ENCODE measurements at places on chromosomes 12 and 14. TPM values are rescaled to one million over a fixed set of nuclear protein-coding genes. Genes with fewer than 3 reads are reported as not detected.
A peak's percentile ranks its signal among the peaks of the same experiment; 100 is the strongest.

SLCO1B1 gene
- 0.09 TPM for total RNA-seq

CD163L1 gene
- 0.18 TPM for total RNA-seq

SERPINA9 gene
- not detected for total RNA-seq

SERPINA1 gene
- total RNA-seq = not detected

TMTC1 gene
- total RNA-seq = 16.1 TPM

CLEC6A gene
- 0.17 TPM for total RNA-seq

OTOGL gene
- 0.11 TPM for total RNA-seq

DHRS2 gene
- 0.66 TPM for total RNA-seq

TSHR gene
- not detected for total RNA-seq

KLC1 gene
- 135 TPM for total RNA-seq

PTPRR gene
- total RNA-seq = 0.22 TPM

NINJ2 gene
- total RNA-seq = 0.24 TPM

OR10P1 gene
- total RNA-seq = not detected

GRCh38 chr12:68865399-68866164, 57.6 kb downstream of the MDM2 start:
- H3K4me3 ChIP-seq = no peak overlapping the region
- DNase-seq = no peak
- no peaks in the 10 kb centered on the region for H3K36me3 ChIP-seq
- H3K27me3 ChIP-seq = no peaks in the 10 kb centered on the region
- no peak overlapping the region for H3K27ac ChIP-seq
- no peaks in the 10 kb centered on the region for H3K4me1 ChIP-seq

GRCh38 chr12:111488798-111489197, 83.1 kb downstream of the SH2B3 start:
- peaks cover 49% of the 10 kb centered on the region for H3K36me3 ChIP-seq
- H3K27ac ChIP-seq = no peak overlapping the region
- no peaks in the 10 kb centered on the region for H3K4me1 ChIP-seq
- H3K4me3 ChIP-seq = no peak overlapping the region
- H3K27me3 ChIP-seq = no peaks in the 10 kb centered on the region

GRCh38 chr14:24863968-24864684, 185.8 kb downstream of the STXBP6 start:
- H3K4me1 ChIP-seq = no peaks in the 10 kb centered on the region
- H3K36me3 ChIP-seq = no peaks in the 10 kb centered on the region
- H3K27me3 ChIP-seq = no peaks in the 10 kb centered on the region
- DNase-seq = no peak

DNA sequence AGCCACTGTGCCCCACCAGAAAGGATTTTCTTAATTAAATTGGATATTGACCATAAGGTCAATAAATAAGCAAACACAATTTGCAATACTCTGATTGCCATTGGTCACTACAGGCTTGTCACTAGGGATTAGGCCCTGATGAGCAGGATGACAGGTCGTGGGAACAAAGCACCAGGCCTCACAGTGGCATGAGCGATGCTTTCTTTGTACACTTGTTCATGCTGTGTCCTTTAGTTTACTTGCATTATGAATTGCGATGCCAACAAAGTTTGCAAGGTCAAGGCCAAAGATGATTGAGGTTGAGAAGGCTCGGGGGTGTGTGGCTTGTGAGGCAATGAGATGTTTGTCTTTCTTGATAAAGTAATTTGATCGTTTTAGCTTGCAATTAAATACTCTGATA, 136.0 kb downstream of the TTC8 start:
- H3K36me3 ChIP-seq = no peaks in the 10 kb centered on the region
- no peaks in the 10 kb centered on the region for H3K27me3 ChIP-seq
- H3K4me3 ChIP-seq = no peak overlapping the region
- H3K4me1 ChIP-seq = 0 out of 2 replicates have a peak, but pooled peaks cover 1% of the 10 kb centered on the region
- no peak overlapping the region for H3K27ac ChIP-seq
- DNase-seq = no peak

- DNase-seq = no peak
- H3K4me3 ChIP-seq = no peak overlapping the region
- H3K27me3 ChIP-seq = no peaks in the 10 kb centered on the region
- no peaks in the 10 kb centered on the region for H3K4me1 ChIP-seq
- no peak overlapping the region for H3K27ac ChIP-seq
Observed at GRCh38 chr14:78074561-78074960, 95.6 kb upstream of the NRXN3 start.

- H3K4me3 ChIP-seq = no peak overlapping the region
- no peak for DNase-seq
- H3K4me1 ChIP-seq = no peaks in the 10 kb centered on the region
- no peak overlapping the region for H3K27ac ChIP-seq
Observed at GRCh38 chr12:90090929-90091651, 382.5 kb upstream of the ATP2B1 start.

- no peaks in the 10 kb centered on the region for H3K4me1 ChIP-seq
- H3K27me3 ChIP-seq = no peaks in the 10 kb centered on the region
- H3K36me3 ChIP-seq = peaks cover 12% of the 10 kb centered on the region
- no peak for DNase-seq
- no peak overlapping the region for H3K27ac ChIP-seq
Observed at GRCh38 chr14:34300882-34301734, 160.9 kb downstream of the SPTSSA start.

- no peak overlapping the region for H3K27ac ChIP-seq
Observed at GRCh38 chr14:105165761-105166485, 2.7 kb downstream of the JAG2 start.

- H3K4me3 ChIP-seq = no peak overlapping the region
- H3K4me1 ChIP-seq = no peaks in the 10 kb centered on the region
- no peaks in the 10 kb centered on the region for H3K27me3 ChIP-seq
- no peak for DNase-seq
Observed at GRCh38 chr14:83909507-83909906, 1620.4 kb upstream of the FLRT2 start.

- H3K4me1 ChIP-seq = peaks cover 35% of the 10 kb centered on the region
- no peak for DNase-seq
- peak overlapping the region; percentile 93 for H3K27ac ChIP-seq
- no peak overlapping the region for H3K4me3 ChIP-seq
- H3K36me3 ChIP-seq = peaks cover 21% of the 10 kb centered on the region
- no peaks in the 10 kb centered on the region for H3K27me3 ChIP-seq
Observed at GRCh38 chr14:89352976-89353765, 63.9 kb downstream of the FOXN3 start.

- H3K27ac ChIP-seq = no peak overlapping the region
- H3K4me3 ChIP-seq = no peak overlapping the region
- no peaks in the 10 kb centered on the region for H3K4me1 ChIP-seq
- peaks cover 94% of the 10 kb centered on the region for H3K36me3 ChIP-seq
Observed at GRCh38 chr12:57142727-57143126, 4.7 kb downstream of the LRP1-AS start.

- no peaks in the 10 kb centered on the region for H3K4me1 ChIP-seq
- no peak overlapping the region for H3K4me3 ChIP-seq
- no peak for DNase-seq
- no peaks in the 10 kb centered on the region for H3K36me3 ChIP-seq
- no peak overlapping the region for H3K27ac ChIP-seq
Observed at GRCh38 chr12:116037941-116038837, 239.3 kb downstream of the MED13L start.

DNA sequence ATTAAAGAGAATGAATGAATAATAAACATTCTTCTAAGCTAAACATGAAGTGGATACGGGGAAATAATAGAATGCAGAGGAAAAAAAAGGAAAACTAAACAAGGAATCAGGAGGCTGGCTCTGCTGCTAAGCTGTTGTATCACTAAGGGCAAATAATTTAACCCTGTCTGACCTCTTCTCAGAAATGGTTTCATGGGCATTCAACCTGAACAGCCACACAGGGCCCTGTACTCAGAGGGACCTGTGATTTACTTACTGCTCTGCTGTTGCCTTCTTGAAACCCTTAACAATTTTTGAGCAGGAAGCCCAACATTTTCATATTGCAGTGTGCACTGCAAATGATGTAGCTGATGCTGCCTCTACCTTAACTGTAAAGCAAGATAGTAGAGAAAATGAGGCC, 14.2 kb upstream of the PLEKHA5 start:
- H3K4me3 ChIP-seq = no peak overlapping the region
- no peaks in the 10 kb centered on the region for H3K4me1 ChIP-seq
- DNase-seq = no peak

- H3K36me3 ChIP-seq = no peaks in the 10 kb centered on the region
- no peaks in the 10 kb centered on the region for H3K27me3 ChIP-seq
- no peak overlapping the region for H3K27ac ChIP-seq
- DNase-seq = peak; percentile 78
- no peak overlapping the region for H3K4me3 ChIP-seq
- H3K4me1 ChIP-seq = no peaks in the 10 kb centered on the region
Observed at GRCh38 chr14:91911474-91912032, 35.9 kb downstream of the FBLN5 start.

DNA sequence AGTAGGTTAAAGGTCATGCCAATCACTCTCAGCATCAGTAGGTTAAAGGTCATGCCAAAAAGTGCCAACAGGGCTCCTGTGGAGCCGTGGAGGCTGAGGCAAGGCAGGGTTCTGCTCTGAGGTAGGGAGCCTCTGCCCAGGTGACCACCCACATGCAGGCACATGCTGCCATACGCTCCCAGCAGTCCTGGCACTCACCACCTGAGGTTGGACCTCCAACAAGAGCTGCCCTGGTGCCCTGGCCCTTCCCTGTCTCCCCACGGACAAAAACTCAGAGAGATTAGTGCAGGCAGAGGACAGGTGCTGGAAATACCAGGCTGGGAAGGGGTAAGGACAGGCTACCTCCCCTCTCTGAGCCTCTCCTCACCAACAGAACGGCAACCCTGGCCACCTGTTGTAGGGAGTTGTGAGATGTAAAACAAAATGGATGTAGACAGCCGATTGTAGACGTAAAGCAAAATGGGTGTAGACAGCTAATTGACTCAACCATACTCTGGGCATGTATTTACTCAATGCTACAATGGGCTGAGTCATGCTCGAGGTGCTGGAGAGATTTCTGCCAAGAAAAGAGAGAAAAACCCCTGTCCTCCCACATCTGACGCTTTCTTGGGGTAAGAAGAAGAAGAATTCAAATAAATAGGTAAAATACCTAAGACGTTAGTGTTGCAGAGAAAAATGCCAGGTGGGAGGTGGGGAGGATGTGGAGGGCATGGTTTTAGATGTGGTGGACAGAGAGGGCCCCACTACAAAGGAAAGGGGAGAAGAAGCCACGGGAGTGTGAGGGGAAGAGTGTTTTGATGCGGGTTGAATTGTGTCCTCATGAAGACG, 32.4 kb downstream of the LTBP2 start:
- H3K27ac ChIP-seq = no peak overlapping the region
- H3K36me3 ChIP-seq = no peaks in the 10 kb centered on the region
- no peak overlapping the region for H3K4me3 ChIP-seq
- no peak for DNase-seq
- H3K4me1 ChIP-seq = no peaks in the 10 kb centered on the region
- no peaks in the 10 kb centered on the region for H3K27me3 ChIP-seq

- H3K27ac ChIP-seq = no peak overlapping the region
- no peaks in the 10 kb centered on the region for H3K4me1 ChIP-seq
- H3K36me3 ChIP-seq = no peaks in the 10 kb centered on the region
- no peak overlapping the region for H3K4me3 ChIP-seq
- no peak for DNase-seq
- no peaks in the 10 kb centered on the region for H3K27me3 ChIP-seq
Observed at GRCh38 chr12:62426089-62426488, 40.5 kb upstream of the MON2 start.

GRCh38 chr14:30333934-30334333, 225.0 kb upstream of the G2E3 start:
- H3K27me3 ChIP-seq = no peaks in the 10 kb centered on the region
- no peak overlapping the region for H3K4me3 ChIP-seq
- DNase-seq = no peak
- no peak overlapping the region for H3K27ac ChIP-seq

DNA sequence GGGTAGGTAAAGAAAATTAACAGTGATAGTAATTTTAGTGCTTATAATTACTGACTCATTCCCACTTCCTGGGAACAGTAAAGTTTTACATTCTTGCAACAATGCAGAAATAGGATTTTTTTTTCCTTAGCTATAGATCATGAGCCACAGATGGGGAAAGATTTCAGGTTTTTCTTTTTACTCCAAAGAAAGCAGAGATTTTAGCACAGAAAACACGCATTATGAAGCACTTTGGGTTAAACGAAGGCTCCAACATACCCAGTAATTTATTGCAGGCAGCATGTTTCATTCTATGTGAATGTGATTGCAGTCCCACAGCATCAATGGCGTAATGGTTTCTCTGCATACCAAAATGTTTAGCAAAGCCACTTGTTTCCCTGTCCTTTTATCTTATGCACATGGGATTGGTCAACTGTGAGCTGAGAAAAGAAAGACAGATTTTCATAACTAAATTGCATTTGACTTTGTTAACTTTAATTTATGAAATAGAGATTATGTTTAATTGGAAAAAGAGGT, 124.6 kb upstream of the E2F7 start:
- no peak overlapping the region for H3K4me3 ChIP-seq
- H3K27ac ChIP-seq = no peak overlapping the region
- DNase-seq = no peak
- H3K27me3 ChIP-seq = no peaks in the 10 kb centered on the region
- no peaks in the 10 kb centered on the region for H3K36me3 ChIP-seq
- no peaks in the 10 kb centered on the region for H3K4me1 ChIP-seq

GRCh38 chr14:80784820-80785219, 156.7 kb downstream of the CEP128 start:
- H3K4me3 ChIP-seq = no peak overlapping the region
- no peaks in the 10 kb centered on the region for H3K4me1 ChIP-seq
- no peak overlapping the region for H3K27ac ChIP-seq
- H3K36me3 ChIP-seq = no peaks in the 10 kb centered on the region
- DNase-seq = no peak
- no peaks in the 10 kb centered on the region for H3K27me3 ChIP-seq

DNA sequence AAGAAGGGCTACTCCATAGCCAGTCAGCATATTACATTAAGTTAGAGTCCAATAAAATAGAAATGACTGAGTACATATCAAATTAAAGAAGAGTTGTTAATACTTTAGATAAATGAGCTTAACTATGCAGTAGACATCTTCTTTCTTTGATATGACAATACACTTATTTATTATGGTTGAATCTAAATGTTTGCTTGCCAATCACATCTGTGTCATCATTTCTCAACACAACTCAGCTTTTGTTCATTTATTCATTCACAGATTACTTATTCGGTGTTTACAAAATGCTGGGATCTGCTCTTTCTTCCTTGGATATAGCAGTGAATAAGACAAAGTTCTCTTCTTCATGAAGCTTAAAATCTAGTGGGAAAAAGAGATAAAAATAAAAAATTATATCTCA, 614.6 kb upstream of the ATP2B1 start:
- 0 out of 2 replicates have a peak, but pooled peaks cover 2% of the 10 kb centered on the region for H3K4me1 ChIP-seq
- peaks cover 5% of the 10 kb centered on the region for H3K36me3 ChIP-seq
- no peak overlapping the region for H3K4me3 ChIP-seq
- no peaks in the 10 kb centered on the region for H3K27me3 ChIP-seq
- no peak for DNase-seq

- H3K36me3 ChIP-seq = no peaks in the 10 kb centered on the region
- no peak for DNase-seq
- H3K4me1 ChIP-seq = no peaks in the 10 kb centered on the region
Observed at GRCh38 chr12:81257947-81258551, 180.2 kb downstream of the ACSS3 start.

GRCh38 chr14:32183151-32184058, 18.4 kb upstream of the RNU6-7 start:
- H3K27me3 ChIP-seq = no peaks in the 10 kb centered on the region
- no peak overlapping the region for H3K27ac ChIP-seq
- H3K36me3 ChIP-seq = no peaks in the 10 kb centered on the region
- no peak for DNase-seq

All from H9 (cell line).